ENCODE measurements at places on chromosomes 6 and 20.

- DNase-seq: no peak
Measured at GRCh38 chr20:48169650-48170225, 384.5 kb upstream of the SULF2 start.

DNA sequence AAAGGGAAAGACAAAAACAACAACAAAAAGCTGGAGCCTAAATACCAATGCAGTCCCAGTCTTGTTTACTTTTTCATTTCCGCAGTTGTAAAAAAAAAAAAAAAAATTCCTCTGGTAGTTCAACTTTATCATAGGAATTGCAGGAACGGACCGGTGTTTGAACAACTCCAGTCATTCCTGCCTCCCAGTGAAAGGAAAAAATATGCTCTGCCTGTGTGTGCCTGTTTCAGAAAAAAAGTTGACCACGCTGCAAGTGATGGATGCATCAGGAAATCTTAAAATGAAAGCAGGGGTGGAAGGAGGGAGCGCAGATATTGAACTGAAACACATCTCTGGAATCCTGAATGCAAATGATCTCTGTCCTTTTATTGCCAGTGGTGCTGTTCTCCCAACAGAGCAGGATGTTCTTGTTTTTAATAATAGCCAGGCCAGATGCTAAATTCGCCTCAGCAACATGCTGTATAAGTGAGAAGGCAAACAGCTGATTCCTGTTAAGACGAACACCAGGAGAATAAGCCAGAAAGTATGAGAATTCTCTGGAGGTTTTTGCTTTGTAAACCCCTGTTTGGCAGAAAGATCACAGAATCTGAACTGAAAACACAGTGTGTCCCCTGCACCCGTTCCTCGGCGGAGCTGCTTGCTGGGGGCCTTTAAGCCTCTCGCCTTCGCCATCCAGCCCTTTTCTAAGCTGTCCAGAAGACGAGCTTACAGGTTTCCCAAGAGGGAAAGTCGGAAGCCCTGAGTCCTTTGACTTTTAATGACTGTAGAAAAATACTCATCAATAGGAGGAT is 178.4 kb upstream of the SUPT3H start:
- no peak for DNase-seq

DNA sequence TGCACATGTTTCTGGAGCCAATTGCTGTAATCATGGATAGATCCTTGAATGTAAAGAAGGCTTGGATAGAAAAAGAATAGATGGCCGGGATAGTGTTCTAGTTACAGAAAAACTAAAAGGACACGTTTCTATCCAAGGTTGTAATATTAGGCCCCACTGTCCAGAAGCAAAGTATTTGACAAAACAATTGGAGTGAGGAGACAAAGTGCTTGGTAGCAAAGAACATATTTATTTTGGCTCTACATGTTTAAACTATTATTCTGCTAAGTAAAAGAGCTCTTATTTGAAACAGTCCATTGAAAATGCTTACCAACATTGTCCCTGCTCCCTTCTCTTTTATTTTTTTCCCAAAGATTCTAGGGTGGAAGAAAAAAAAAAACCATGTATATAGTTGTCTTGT is 94.4 kb downstream of the MYO6 start:
- DNase-seq: no peak

GRCh38 chr6:153231048-153231646 is 100.1 kb upstream of the RGS17 start:
- no peak for DNase-seq

GRCh38 chr6:162123797-162124196 is 603.8 kb downstream of the PRKN start:
- no peak for DNase-seq

DNA sequence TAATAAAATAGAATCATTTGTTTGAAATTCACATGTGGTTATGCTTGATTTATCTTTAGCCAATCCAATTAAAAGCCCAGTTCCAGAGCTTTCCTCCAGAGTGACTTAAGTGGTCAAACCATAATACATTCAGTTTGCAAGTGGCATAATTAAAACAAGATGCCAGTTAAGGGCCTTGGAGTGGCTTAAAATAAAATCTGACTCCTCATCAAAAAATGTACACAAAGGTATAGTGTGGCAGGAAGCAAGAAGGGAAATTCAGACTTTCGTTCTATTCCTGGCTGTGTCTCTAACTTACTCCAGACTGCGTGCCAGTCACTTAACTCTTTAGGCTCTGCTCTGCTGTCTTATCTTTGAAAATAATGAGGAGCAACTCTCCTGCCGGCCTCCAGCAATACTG is 251.3 kb upstream of the PRND start:
- DNase-seq: no peak

DNA sequence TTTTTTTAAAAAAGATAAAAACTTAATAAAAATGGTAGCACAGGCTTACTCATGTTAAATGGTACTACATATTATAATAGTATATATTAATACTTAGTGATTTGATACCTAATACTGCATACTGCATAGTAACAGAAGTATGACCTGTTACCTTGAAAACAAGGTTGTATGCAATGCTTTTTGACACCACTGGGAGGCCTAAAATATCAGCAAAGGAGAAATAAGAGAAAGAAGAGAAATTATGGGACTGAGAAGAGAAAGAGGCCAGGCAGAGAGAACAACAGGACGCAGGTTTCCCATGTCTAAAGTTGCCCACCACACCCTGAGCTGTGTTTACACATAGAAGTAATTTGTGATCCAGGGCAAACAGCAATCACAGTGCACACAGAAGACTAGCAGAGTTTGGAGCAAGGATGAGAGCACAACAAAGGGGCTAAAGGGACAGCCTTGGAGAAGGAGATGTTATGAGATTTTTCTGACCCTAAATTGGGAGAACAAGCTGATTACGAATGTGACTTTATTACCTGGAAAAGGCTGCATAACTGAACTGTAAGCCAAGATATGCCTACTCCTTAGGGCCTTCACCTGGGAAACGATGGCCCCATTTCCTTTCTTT is 73.2 kb downstream of the ROS1 start:
- no peak for DNase-seq

DNA sequence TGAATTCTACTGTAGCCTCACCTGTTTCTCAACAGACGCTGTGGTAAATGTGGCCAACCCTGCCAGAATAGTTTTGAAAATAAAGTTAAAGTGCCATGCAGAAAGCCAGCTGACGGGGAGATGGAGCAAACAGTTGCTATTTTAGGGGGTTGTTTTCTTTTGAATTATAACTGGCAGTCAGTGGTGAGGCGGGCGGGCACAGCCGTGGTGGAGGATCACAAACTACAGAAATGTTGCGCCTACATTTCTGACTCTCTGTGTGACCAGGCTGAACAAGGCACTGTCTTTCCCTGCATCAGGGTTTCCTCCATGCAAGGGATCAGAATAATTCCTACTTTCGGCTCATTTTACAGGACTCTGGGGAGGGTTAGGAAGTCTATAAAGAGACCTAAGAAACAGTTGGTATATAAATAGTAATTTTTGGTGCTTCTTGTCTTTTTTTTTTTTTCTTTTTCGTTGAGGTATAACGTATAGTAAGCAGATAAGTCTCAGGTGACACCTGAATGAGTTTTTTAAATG is 17.2 kb downstream of the CHMP4B start:
- DNase-seq: no peak

- no peak for DNase-seq
Measured at GRCh38 chr6:3741477-3741871, 10.0 kb downstream of the PXDC1 start.

DNA sequence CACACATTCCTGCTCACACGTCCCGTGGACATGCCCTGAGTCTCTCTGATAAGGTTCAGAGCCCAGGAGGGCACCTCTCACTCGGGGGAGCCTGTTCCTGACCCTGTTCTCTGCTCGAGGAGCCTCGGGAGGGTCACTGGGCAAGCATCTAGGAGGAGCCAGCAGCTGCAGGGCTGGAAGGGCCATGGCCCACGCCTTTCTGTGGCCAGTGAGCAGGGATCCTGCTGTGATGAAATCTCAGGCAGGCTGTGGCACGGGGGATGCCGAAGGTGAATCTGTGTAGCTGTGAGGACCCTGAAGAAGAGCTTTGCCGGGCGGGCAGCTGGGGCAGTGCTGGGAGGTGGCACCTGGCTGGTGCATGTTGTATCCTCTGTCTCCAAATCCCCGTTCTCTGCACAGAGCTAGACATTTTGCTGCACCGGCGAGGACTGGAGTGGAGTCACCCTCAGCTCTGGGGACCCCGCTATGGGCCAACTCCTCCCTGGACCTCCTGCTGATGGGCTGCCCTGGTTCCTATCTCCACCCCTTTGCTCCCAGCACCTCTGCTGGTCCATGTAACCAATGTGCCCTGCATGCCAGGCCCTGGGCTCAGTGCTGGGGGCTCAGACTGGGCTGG is 7.1 kb upstream of the NPBWR2 start:
- DNase-seq: no peak

DNA sequence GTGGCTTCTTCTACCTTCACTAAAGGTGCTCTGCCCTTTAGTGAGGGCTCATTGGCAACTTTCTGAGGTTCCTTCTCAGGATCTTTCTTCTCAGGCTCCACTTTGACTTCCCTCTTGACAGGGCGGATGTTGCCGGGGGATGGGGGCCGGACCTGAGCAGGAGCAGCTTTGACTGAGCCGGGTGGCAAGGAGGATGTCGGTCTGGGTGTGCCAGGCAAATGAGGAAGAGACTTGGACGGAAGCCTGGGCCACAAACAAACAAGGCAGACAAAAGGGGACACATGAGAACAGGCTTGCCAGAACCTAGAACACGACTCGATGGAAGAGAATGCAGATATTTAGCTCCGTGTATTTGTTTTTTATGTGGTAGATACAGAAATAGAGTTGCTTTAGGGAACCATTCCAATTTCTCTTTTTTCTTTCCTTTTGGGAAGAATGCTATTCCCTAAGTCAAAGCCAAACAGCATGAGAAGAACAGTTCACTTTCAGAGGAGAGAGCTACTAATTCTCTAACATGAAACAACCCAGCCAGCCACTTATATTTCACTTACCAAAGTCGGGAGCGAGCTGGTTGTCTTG is 76.2 kb upstream of the BCLAF1 start:
- no peak for DNase-seq

- DNase-seq: no peak
Measured at GRCh38 chr6:47687432-47687831, 10.9 kb upstream of the ADGRF4 start.

DNA sequence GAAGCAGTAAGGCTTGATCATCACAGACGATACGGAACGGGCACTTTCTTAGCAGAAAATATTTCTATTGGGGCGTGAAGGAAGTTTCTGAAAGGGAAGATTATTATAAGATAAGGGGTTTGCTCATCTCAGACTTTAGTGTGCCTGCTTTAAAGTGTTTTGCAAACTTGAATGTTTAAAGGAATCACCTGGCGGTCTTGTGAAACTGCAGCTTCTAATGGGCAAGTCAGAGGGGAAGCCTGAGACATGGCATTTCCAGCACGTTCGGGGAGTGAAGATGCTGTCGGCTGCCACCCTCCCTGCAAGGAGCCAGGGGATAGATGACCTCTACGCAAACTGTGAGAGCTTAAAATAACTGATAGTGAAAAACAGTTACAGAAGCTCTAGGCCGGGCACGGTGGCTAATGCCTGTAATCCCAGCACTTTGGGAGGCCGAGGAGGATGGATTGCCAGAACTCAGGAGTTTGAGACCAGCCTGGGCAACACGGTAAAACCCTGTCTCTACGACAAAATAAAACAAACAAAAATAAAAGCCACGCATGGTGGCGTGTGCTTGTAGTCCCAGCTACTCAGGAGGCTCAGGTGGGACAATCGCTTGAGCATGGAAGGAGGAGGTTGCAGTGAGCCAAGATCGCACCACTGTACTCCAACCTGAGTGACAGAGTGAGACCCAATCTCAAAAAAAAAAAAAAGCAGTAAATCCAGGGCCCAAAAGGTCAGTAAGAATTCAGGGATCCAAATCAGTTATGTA is 2.3 kb upstream of the KIF16B start:
- no peak for DNase-seq

GRCh38 chr6:25899580-25900408 is 25.8 kb upstream of the SLC17A3 start:
- no peak for DNase-seq

DNA sequence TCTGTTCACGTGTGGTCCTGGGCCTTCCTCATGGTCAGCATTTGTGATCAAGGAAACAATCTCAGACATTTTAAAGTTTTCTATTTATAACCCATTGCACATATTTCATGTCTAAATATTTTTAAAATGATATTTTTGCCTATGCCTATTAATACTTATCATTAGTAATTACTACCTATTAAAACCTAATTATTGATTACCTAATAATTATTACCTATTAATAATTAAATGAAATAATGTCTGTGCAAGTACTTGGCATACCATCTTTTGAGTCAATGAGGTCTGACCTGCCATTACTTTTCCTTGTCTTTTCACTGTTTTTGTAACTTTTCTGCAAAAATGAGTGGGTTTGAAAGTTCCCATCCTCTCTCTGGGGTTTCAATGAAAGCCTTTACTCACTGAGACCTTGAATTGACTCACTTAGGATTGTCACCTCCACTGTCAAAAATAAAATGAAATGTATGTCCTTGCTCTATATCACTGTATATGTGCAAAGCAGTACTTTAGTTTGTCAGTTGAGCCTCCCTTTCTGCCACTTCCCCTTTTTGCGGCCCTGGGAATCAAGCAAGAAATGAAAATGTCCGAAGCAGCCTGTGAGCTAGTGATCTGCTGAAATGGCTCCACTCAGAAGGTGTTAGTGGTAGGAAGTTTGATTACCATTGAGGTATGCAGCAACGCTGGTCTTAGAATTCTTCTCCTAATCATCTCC is 87.8 kb downstream of the L3MBTL3 start:
- DNase-seq: no peak

Measured in T-helper 9 cell (primary cell).